Inflammatory macrophage treated with lipopolysaccharide for 4 hours (primary cell): ENCODE measurements at places on chromosomes 16 and 17.

DNA sequence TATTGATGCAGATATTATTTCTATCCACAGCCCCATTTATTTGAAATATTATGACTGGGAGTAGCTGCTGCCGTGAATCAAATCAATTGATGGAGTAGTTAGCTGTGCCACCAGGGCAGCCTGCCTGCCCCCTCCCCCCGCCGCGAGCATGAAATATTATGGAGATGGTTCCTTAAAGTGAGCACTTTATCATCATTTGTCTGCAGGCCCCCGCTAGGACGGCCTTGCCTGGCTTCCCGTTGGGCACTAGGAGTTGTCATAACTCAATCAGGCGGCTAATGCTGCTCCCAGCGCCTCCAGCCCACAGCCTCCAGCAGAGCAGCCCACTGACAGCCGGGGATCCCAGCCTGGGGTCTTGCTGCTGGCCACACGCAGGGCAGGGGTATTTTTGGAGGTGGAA, 173.9 kb downstream of the SALL1 start:
- no peak for DNase-seq

GRCh38 chr17:58306131-58306951, 22.3 kb downstream of the TSPOAP1 start:
- no peak for DNase-seq

GRCh38 chr16:1216296-1216619, 8.8 kb downstream of the TPSG1 start:
- DNase-seq, result no peak

DNA sequence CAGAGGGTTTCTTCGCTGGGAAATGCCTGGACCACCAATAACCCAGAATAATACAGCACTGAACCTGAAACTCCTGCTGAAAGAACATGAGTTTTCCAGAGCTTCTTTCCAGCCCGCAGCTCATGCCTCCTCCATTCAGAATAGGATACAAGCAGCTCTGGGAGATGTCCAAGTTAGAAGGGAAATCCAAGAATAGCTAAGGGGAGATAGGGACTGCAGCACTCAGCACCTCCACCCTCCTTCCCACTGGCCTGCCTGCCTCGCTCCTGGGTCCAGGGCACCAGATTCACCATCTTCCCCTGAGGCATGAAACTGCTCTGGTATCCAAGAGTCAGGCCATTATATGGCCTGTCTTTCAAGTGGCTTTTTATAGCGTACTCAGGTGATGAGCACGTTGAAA, 4.1 kb downstream of the KRT31 start:
- DNase-seq, result no peak

GRCh38 chr16:12586701-12587100, 217.0 kb downstream of the CPPED1 start:
- no peak for DNase-seq

- DNase-seq, result peak; percentile 50
Observed at GRCh38 chr17:47698749-47699535, 5.0 kb downstream of the TBKBP1 start.

DNA sequence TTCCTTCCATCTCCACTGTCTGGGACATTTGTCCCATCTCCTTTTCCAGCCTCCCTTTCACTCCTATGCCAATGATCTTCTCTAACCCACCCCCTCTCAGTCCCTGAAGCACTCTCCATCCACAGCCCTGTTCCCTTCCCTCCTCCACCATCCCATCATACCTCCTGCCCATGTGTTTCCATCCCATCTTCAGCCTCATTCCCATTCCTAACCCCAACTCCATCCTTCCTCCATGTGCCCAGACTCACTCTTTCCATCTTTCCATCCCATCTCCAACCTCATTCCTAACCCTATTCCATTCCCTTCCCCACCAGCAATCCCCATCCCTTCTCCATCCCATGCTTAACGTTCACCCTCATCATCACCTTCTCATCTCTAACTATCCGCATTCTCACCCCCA, 4.3 kb downstream of the IL27 start:
- DNase-seq, result no peak

GRCh38 chr17:80892019-80892855, 99.4 kb upstream of the CHMP6 start:
- DNase-seq, result peak; percentile 97

DNA sequence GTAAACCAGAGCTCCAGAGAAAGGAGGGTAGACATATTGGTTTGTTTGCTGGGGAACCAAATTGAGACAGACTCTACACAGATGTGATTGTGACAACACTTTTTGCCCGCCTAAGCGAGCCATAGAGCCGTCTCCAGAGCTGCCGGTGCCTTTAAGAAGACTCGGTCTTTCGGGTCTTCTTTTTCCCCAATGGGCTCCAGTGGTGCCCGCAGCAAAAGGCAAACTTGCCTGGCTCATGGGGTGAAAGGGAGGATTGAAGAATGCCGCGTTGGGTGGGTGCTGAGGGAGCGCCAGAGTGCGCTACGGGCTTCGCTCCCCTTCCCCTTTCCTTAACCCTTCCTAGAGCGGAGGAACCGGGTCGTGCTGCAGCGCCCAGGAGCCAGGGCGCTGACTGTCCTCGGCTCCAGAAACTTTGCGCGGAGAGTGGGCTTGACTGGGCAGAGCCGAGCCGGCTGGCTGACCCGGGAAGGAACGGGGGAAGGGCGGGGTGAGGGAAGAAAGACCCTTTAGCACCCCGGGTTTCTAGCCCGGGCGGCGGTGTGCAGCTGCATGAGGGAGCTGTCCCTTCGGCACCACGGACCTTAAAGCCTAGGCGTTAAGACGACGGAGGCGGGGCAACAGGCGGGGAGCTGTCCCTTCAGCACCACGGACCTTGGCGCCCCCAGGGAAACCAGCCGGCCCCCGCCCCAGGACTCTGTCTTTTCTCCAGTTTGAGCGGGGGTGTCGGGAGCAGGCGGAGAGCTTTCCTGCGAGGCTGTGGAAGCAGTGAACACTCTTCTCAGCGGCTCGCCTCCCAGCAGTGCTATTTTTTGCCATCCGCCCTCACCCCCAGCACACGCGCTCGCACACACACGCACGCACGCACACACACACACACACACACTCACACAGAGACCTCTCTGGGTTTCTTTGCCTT, at the start of gene CACNG3:
TSS of gene CACNG3 (plus strand) at position 880 of the 916 bp plus-strand sequence. CDS start 420 bp downstream, outside the sequence.
- peak; percentile 52 for DNase-seq

DNA sequence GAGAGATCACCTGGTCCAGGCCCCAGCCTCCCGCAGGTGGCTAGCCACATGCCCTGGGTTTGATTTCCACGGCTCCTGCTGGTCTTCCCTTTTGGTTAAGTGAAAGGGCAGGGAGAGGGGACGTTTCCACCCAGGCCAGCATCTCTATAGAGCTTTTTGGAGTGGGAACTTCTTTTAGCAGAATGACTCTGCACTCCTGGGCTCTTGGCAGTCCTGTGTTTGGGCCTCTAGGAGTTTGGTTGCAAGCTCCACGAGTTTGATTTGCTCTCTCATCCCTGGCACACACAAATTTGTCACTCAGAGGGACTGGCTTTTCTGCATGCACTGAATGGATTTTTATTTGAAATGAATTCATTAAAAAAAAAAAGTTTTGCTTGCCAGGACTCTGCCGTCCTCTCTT, 32.8 kb downstream of the MSI2 start:
- no peak for DNase-seq

DNA sequence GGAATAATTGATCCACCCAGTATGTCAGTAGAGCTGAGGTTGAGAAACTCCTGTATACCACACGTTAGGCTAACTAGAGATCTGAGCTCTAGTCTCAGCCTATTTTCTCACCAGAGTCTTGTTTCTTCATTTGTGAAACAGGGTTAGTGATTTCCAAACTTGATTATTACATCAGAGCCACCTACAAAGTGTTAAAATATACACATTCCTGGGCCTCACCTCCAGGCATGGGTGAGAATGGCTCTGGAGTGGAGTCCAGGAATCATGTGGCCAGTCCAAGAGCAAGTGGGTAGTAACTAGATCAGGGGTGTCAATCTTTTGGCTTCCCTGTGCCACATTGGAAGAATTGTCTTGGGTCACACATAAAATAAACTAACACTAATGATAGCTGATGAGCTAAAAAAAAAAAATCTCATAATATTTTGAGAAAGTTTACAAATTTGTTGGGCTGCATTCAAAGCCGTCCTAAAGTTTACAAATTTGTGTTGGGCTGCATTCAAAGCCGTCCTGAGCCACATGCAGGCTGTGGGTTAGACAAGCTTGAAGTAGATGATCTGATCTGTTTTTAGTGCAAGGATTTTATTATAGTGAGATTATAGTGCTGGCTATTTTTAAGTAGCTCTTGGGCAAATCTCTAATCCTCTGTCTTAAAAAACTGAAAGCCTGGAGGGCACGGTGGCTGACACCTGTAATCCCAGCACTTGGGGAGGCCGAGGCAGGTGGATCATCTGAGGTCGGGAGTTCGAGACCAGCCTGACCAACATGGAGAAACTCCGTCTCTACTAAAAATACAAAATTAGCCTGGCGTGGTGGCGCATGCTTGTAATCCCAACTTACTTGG, 20.4 kb downstream of the PRCD start:
- peak; percentile 52 for DNase-seq

- no peak for DNase-seq
Observed at GRCh38 chr16:72609933-72610332, 438.0 kb upstream of the PMFBP1 start.

- no peak for DNase-seq
Observed at GRCh38 chr17:55634702-55635101, 88.0 kb downstream of the TMEM100 start.
